ENCODE measurements at places on chromosomes 12 and 14.

GRCh38 chr12:52387859-52388258 lies 2.4 kb upstream of the KRT84 start:
- DNase-seq, result no peak

DNA sequence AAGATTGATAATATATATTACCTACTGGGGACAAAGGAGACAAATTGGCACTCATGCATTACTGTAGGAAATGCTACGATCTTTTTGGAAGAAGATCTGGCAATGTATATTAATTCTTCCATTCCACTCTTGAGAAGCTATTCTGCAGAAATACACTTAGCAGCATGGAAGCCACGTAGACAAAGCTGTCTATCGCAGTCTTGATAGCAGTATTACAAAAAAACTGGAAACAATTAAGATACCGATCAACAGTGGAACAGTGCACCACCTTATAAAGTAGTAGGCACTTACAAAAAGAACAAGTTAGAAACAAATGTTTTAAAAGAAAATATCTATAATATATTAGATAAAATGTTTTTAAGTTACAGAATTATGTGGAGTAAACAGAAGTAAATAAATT lies 87.2 kb downstream of the ABCD2 start:
- DNase-seq, result no peak

- no peak for DNase-seq
Measured at GRCh38 chr12:74527491-74527890, 10.1 kb upstream of the ATXN7L3B start.

GRCh38 chr14:69873877-69874780 lies 5.1 kb upstream of the SMOC1 start:
- no peak for DNase-seq

DNA sequence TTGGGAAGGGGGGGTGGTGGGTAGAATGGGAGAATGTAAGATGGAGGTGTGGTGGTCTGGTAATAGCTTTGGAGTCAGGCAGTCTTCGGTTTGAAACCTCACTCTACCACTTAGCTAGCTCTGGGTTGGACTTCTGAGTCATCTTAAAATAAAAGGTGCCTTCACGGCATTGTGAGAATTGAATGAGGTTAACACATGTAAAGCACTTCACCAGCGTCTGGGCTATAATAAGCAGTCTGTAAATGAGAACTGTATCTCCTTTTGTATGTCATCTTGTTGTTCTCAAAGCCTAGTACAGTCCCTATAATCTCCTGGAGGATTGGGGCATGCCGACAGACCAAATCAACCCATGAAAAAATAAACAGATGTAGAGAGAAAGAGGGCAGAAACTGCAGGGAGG lies 11.2 kb downstream of the C2CD5 start:
- DNase-seq, result no peak

DNA sequence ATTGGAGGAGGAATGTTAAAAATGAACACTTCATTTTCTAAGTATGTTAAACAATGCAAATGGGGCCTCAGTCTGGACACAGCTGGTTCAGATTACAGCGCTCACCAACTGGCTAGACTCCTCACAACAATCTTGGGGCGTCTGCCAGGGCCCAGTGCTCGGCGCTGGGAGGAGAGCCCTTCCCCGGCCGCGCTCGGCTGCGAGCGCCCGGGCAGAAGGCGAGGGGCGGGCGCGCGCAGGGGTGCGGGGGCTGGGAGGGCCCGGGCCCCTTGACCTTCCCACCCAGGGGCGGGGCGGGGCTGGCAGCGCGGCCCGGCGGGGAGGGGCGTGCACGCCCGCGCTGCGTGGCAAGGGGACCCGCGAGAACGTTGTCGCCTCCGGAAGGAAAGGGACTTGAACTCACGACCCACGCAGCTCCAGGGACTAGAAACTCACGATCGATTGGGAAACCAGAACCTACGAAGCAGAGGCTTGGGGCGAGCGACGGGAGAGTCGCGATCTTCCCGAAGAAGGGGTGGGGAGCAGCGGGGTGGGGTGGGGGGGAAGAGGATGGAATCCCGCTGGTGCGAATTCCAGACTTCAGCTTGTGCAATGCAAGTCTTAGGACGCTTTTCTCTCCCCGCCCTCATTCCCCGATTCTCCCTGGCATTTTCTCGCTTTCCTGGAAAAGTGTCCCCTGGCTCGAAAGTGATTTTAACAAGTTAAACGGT lies at the start of gene FBLN5:
FBLN5 (minus strand) TSS at position 220 of the 710 bp plus-strand sequence. CDS start 465 bp downstream, outside the sequence.
- no peak for DNase-seq

GRCh38 chr12:131052929-131053328 lies 99.2 kb downstream of the ADGRD1 start:
- DNase-seq, result no peak

- no peak for DNase-seq
Measured at GRCh38 chr12:24661657-24662096, 287.2 kb downstream of the BCAT1 start.

DNA sequence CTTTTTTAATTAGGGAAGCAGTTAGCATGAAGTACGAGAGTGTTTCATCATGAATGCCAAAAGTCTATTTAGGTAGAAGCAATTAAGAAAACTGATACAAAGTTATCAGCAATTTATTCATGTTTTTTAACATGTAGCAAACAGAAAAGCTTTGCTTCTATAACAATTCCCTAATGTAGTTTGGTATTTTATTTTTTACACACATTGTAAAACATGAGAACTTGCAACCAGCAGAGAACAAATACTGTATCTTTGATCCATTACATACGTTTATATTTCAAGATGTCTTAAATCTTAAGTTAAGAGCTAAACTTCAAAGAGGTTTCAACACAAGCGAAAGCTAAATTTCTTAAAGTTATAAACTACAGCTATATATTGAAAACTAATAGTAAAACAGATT lies 39.3 kb downstream of the MED13L start:
- DNase-seq, result no peak

DNA sequence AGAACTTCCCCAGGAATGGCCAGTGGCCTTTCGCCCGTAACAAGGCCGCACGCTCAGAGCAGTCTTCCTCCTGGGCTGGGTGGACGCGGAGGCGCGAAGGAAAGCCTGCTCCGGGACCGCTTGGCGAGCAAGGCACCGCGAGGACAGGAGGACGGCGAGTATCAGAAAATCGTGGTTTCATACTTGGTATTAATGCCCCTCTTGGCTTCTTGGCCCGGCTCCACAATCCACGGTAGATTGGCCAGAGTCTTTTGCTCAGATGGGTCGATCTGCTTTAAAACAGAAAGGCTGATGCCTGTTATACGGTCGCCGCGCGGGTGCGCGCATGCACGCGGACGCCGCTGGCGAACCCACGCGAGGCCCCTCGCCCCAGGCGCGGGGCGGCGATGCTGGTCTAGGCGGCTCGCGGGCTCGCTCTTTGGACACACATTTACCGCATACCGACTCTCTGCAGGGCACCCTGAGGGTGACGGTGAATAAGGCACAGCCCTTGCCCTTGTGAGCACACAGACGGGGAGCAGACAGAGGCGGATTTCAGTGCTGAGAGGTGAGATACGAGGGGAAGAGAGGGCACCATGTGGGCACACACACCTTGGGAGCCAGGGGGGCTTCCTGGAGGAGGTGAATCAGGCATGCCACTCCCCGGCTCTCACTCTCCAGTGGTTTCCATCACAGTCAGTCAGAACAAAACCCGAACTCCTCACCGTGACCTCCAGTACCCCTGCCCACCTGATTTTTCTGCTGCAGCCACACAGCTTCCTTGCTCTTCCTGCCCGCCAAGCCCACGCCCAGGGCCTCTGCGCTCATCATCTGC lies 100.7 kb downstream of the APAF1 start:
- DNase-seq, result no peak

GRCh38 chr12:52130711-52131110 lies 51.2 kb downstream of the SMIM41 start:
- no peak for DNase-seq

GRCh38 chr12:109727039-109727723 lies 13.6 kb downstream of the FAM222A start:
- DNase-seq, result no peak

- no peak for DNase-seq
Measured at GRCh38 chr12:91618281-91618680, 435.7 kb upstream of the DCN start.

DNA sequence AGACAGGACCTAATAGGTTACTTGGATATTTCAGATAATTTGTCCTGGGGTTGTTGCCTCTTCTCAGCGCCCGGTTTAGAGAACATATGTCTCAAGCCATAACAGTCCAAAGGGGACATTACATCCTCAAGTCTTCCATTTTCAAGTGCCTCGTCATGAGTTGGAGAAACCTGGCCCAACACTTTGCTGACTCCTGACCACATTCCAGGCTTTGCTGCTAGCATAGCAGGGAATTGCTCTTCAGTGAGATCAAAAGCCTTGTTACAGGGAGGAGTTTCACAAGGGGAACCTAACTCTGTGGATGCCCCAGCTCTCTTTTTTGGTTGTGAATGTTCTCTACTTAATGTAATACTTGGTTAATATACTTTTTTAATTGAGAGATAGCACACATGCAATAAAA lies 8.2 kb upstream of the MMP19 start:
- no peak for DNase-seq

DNA sequence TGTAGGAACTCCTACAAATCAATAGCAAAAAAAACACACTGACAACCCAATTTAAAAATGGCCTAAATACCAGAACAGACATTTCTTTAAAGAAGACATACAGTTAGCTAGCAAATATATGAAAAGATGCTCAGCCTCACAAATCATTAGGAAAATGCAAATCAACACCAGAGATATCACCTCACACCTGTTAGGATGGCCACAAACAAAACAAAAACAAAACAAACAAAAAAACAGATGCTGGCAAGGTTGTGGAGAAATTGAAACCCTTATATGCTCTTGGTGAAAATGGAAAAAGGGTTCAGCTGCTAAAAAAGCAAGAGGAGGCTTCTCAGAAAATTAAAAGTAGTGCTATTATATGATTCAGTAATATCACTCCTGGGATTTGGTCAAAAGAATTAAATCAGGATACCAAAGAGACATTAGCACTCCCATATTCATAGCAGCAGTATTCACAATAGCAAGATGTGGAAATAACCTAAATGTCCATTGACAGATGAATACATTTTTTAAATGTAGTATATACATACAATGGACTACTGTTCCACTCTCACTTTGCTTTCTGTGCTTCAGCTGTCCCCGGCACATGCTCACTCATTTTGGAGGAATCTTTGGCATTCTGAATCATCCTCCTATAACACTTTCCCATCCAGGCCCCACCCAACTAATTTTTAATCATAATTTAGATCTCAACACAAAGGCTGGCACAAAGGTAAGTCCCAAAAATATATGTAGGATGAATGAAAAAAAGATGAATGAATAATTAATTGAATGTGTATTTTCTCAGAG lies 99.1 kb downstream of the SYT1 start:
- no peak for DNase-seq

DNA sequence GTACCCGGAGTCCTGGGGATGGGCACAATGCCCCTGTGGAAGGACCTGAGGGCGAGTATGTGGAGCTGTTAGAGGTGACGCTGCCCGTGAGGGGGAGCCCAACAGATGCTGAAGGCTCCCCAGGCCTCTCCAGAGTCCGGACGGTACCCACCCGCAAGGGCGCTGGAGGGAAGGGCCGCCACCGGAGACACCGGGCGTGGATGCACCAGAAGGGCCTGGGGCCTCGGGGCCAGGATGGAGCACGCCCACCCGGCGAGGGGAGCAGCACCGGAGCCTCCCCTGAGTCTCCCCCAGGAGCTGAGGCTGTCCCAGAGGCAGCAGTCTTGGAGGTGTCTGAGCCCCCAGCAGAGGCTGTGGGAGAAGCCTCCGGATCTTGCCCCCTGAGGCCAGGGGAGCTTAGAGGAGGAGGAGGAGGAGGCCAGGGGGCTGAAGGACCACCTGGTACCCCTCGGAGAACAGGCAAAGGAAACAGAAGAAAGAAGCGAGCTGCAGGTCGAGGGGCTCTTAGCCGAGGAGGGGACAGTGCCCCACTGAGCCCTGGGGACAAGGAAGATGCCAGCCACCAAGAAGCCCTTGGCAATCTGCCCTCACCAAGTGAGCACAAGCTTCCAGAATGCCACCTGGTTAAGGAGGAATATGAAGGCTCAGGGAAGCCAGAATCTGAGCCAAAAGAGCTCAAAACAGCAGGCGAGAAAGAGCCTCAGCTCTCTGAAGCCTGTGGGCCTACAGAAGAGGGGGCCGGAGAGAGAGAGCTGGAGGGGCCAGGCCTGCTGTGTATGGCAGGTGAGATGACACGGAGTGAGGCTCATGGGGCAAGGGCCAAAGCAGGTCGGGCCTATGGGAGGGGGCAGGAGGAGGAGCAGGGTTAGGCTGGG lies 4.5 kb downstream of the ARHGEF40 start:
- DNase-seq, result no peak

- DNase-seq, result no peak
Measured at GRCh38 chr12:60174941-60175340, 579.1 kb downstream of the SLC16A7 start.

DNA sequence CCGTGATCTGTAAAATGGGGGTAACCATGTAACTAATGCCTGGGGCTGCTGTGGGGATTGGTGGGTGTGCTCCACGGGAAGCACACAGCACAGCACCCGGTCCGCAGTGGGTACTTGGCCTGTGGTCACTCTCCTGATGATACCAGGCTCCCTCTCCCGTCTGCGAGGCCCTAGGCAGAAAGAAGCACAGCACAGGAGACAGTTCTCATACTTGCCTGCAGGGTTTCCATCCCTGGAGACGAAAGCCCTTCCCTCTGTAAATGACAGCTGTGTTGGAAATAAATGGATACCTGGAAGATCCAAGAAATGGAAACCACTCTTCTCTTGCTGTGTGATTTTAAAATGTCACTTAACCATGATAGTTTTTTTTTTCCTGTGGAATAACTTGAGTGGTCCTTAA lies 7.9 kb upstream of the PRMT8 start:
- no peak for DNase-seq

GRCh38 chr12:109542014-109542413 lies 31.3 kb downstream of the MMAB start:
- no peak for DNase-seq

- no peak for DNase-seq
Measured at GRCh38 chr12:92413286-92413685, 267.6 kb upstream of the BTG1 start.

- no peak for DNase-seq
Measured at GRCh38 chr12:95884998-95885397, 26.2 kb downstream of the SNRPF start.

GRCh38 chr12:49439042-49439441 lies 71.8 kb downstream of the SPATS2 start:
- DNase-seq, result no peak

DNA sequence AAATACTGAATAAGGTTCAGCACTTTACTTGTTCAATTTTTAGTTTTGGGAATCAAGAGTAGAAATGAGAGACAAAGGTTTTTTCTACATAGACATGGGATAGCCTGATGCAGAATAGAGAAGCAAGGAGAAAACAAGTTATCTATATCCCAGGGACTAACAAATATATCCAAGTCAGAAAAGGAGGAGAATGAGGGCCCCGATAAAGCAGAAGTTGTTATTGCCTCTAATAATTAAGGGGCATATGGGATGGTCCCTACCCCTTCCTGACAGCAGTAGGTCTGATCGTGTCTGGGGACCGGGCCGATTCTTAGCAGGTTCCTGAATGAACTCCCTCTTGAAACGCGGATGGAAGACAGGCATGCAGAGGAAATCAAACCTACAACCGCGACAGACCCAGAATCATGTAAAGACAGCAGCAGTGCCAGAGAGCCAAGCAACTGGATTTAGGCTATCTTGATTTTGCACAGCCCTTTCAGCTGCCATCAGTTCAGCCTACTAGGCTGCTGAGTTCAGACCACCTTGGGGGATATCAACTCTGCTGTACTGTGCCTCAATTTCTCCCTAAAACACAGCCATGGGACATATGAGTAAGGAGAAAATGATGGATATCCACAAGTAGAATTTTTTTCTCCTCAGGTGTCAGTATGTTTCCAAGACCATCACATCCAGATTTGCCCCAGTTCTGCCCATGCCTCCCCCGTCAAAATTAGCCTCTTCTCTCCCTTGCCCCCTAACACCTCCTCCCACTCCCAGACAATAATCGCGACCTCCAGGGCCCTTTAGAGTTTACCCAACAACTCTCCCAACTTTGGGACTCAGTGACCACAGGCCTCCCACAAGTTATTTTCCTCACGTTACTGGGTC lies 706 bp downstream of the PRMT5 start:
- no peak for DNase-seq

All from stimulated activated CD8-positive, alpha-beta memory T cell treated with anti-CD3 and anti-CD28 coated beads, Interleukin-4, amount 100 ng/mL, for 1 hour (primary cell).